Cortex of kidney (tissue), 1 donor: ENCODE measurements at places on chromosomes 12 and 14.

- DNase-seq = no peak
Observed at GRCh38 chr12:9749640-9750039, 11.1 kb downstream of the CD69 start.

DNA sequence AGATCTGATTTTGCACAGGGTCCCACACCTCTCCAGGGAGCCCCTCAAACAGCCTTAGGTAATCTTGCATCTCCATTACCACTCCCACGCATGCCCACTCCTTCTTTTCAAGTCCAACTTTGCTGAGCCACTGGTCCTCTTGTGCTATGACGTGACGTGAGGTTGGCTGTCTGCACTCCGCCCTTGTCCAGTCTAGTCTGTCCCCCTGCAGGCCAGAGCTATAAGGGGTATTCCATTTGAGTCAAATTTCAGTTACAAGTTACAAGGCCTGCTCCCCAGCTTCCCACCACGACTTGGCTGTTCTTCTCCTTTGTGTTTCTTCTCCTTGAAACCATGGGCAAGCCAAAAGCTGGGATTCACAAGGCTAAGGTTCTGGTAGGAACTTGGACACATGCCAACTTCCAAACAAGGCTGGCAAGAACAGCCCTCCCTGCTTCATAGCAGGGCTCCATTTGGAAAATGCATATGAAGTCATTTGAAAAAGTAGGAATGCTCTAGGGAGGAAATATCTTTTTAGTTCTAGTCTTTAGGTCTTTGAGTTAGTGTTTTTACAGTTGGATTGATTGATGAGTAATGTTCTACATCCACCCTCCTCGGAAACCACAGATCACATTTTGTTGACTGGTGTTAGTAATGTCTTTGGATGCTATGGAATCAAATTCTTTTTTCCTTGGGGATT is 49.1 kb downstream of the KCNA1 start:
- DNase-seq = no peak

- DNase-seq = no peak
Observed at GRCh38 chr12:79114896-79115295, 250.3 kb downstream of the SYT1 start.

DNA sequence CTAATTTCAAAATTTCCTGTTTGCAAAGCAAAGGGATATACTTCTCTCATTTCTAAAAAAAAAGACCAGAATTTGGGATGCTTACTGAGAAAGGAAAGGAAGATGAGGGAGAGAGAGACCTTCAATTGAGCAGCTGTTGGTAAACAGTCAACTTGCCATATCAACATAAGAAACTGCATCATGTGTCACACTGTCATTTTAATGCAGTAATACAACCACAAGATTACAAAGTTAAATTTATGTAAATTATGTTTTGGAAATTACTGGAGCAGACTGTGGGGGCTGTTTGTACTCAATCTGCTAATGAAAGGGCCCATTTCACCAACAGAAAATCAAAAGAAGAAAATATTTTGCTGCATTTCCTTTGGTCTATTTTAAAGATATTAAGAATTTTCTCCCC is 370.4 kb upstream of the TMPO start:
- no peak for DNase-seq

DNA sequence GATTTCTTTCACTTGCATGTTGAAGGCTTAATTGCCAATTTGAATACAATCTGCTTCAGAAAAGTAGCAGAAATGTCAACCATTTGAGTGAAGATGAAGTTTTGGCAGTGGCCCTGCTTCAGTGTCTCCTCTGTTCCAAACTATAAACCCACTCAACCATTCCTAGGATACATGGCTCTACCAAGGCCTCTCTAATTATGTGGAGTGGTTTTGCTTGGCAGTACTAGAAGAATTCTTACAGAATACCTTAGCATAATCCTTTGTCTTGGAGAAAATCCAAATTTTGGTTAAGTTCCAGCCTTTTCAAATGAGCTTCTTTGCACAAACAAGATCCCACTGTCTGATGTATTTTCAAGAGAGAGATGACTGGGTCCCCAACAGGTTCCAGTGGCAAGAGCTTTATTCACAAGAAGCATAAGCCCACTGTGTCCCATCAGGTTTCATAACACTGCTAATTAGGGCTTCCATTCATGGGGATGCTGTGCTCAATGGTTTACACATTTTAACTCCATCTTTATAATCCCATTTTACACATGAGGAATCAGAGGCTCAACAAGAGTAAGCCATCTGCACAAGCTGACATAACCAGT is 234.5 kb downstream of the IPO8 start:
- DNase-seq = no peak
